Stimulated activated CD4-positive, alpha-beta T cell treated with anti-CD3 and anti-CD28 coated beads, Interleukin-1b, Interleukin-23, amount 100 ng/mL, for 4 hours (primary cell): ENCODE measurements at places on chromosomes 7 and 10.

GRCh38 chr10:66144016-66144415 is 781.8 kb upstream of the LRRTM3 start:
- no peak for DNase-seq

DNA sequence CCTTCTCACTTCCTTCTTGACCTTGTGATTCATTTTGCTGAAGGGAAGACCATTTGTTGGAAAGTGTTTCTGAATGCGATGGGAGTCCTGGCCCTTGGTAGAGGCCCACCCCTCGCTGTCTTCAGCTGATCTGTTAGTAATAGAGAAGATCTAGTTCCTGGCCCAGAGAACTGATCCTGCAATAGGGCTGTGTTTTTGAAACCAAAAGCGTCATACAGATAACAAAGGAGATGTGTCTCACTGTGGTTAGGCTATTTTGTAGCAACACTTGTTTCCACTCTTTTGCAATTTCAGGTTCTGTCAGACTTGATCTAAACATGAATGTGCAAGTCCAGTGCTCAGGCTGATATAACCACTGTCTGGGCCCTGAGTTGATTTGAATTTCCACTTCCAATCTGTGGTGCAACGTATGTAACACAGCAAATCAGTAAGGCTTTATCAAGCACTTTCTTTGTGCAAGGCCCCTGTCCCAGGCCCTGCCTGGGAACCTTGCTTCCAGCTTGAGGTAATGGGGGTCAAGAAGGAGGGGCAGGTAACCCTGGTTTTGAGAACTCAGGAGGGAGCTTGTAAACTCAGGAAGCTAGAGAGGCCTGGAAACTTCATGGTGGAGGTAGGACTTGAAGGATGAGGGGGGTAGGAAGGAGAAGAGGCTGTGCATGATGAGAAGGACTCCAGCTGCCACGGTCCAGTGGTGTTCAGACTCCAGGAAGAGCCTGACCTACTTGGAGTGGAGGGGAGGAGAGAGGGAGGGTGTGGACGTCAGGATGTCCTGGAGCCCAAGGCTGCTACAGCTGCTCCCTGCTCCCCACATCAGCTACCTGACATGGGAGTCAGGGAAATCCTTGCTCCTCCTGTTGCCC is 42.2 kb upstream of the SRGN start:
- no peak for DNase-seq

- no peak for DNase-seq
These were observed 131.5 kb upstream of the ACBD5 start for GRCh38 chr10:27372095-27372494.

DNA sequence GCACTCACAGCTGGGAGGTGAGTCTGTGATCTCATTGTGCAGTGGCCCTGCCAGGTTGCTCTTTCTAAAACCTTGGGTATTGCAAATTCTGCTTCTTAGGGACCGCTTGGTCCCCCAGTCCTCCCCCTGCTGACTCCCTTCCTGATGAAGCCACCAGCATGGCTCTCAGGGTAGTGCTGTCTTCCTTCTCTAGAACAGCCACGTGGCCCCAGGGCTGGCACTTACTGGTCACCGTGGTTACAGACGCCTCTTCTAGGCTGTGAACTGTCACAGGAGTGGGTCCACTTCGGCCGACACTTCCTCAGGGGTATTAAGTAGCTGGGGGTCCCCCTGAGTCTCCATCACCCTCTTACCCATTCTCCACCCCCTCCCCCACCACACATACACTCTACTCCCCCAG is 2.7 kb upstream of the HTRA1 start:
- no peak for DNase-seq

DNA sequence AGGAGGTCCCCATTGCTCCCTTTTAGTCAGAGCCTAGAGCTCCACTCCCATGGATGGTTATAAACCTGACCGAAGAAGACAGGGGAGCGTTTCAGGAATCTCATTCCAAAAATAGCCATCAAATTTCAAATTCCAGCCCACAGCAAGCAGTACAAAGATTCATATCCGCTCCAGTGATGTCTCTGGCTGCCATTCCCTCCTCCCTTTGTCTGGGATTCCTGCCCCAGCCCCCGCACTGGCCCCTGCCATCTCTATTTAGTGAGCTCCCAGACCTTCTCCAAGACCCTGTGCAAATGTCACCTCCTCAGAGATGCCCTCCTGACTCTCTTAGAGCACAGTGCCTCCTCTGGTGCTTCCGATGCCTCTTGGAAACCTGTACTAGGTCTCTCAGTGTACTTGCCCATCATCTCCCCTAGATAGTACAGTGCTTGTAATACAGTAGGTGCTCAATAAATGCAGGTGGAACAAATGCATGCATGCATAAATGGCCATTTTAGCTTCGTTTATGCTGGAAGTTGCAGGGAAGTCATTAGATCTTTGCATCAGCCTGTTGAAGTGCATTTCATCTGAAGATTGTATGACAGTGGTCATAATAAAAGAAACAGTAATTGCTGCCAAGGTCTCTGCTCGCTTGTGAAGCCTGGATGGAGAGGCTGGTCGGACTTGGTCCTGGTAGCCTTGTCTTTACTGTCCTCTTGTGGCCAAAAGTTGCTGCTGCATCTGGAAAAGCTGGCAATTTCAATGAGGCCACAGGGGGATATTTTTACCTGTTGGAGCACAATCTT is 32.0 kb upstream of the HABP2 start:
- no peak for DNase-seq

GRCh38 chr10:62171791-62172190 is 96.9 kb downstream of the RTKN2 start:
- no peak for DNase-seq

DNA sequence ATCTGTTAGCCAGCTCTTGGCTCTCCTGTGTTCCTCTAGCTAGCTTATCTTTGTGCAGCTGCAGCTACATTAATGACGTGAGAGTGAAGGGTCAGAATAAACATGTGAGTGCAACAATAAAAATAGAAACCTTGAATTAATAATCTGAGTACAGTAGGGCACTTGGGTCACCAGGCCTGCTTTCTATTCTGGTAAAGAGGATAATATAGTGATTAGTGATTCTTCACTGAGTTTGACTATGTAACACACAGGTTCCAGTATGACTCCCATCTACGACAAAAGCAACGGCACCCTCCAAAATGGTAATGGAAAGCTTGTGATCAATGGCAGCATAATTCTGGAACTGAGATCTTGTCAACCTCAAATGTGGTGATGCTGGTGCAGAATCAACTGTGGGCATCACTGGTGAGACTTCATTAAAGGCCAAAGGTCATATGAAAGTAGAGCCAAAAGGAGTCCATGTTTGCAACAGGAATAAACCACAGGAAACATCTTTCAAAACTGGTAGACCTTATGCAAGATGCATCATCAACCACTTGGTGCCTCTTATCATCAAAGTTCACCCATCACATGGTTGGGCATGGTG is 77.6 kb downstream of the NRBF2 start:
- DNase-seq: no peak

GRCh38 chr7:37236906-37237305 is 211.8 kb downstream of the ELMO1 start:
- no peak for DNase-seq

DNA sequence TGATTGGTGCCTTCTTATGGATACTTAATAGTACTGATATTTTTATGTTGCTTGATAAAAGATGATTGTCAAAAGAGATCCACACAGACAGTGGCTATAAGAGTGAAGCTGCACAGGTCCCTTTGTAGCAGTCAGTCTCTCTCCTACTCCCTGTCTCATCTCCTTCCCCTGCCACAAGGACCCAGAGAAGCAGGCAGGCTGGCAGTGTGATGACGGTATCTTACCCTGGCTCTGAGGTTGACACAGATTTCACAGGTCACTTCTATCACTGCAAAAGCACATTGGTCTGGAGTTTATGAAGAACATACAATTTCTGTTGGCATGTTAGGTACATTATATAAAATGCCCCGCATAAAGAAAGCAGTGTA is 64.4 kb upstream of the AHR start:
- peak; percentile 18 for DNase-seq

DNA sequence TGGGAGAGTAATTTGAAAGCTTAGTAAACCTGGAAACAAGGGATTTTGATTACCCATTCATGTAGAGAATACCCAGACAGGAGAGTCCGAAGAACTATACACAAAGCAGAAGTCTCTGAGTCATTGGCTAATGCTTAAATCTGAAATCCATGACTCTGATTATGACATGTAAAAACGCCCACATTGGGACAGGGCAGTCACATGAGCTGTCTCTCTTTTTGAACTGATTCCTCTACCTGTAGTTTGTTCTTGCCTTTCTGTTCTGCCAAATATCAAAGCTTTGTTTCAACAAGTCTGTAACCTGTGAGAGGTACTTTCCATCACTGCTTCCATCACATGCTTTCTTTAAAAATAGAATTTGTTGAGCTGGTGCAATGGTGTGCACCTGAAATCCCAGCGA is 4.3 kb upstream of the GPNMB start:
- DNase-seq: no peak

GRCh38 chr10:71323407-71323806 is 4.3 kb downstream of the SLC29A3 start:
- DNase-seq: no peak

- no peak for DNase-seq
These were observed 29.2 kb upstream of the AP5Z1 start for GRCh38 chr7:4745971-4746919.

DNA sequence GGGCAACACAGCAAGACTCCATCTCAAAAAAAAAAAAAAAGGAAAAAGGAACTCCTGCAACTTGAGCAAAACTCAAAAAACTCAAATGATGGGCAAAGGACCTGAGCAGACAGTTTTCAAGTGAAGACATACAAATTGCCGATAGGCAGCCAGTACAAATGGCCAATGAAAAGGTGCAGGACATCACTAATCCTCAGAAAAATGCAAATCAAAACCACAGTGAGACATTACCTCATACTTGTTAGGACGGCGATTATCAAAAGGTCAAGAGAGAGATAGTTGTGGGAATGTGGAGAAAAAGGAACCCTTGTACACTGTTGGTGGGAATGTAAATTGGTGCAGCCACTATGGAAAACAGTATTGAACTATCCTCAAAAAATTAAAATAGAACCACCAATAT is 16.8 kb downstream of the SVOPL start:
- DNase-seq: no peak

GRCh38 chr10:32160864-32161263 is 104.6 kb upstream of the KIF5B start:
- DNase-seq: no peak

DNA sequence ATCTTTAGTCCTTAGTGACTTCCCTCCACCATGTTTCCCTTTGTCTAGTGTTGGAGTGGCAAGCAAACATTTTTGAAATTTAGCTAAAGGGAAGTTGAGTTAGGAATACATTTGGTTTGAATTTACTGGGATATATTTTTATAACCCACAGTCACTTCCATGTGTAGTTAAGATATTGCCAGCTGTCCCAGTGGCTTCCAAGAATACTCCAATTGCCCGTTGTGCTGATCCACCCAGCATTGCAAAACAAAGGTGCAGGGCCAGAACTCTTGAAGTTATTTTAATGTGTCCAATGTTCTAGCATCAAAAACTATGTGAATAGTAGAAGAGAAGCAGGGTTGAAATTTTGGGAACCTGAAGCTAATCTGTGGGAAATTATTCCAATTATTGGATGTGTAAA is 2.5 kb upstream of the P4HA1 start:
- DNase-seq: no peak

GRCh38 chr10:22369434-22370072 is 24.3 kb downstream of the SPAG6 start:
- no peak for DNase-seq

DNA sequence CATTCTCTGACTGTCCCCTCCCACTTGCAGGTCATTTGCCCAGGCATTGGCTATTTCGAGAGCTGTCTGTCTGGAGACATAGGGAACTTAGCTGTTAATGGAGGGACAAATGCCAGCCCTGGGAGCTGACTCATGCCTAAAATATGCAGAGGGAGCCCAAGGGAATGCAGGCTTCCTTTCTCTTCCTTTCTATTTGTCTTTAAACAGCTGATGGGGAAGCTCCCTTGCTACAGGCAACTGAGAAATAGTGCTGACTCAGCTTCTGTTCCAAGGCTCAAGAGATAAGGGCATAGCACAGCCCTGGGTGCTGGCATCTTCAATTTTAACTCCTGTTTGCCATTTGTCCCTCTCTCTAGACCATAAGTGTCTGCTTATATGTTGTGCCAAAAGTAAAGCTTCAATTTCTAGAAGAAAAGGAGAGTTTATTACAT is 82.7 kb upstream of the C1GALT1 start:
- DNase-seq: no peak

- DNase-seq: no peak
These were observed 979.1 kb upstream of the POT1 start for GRCh38 chr7:125908711-125909110.

DNA sequence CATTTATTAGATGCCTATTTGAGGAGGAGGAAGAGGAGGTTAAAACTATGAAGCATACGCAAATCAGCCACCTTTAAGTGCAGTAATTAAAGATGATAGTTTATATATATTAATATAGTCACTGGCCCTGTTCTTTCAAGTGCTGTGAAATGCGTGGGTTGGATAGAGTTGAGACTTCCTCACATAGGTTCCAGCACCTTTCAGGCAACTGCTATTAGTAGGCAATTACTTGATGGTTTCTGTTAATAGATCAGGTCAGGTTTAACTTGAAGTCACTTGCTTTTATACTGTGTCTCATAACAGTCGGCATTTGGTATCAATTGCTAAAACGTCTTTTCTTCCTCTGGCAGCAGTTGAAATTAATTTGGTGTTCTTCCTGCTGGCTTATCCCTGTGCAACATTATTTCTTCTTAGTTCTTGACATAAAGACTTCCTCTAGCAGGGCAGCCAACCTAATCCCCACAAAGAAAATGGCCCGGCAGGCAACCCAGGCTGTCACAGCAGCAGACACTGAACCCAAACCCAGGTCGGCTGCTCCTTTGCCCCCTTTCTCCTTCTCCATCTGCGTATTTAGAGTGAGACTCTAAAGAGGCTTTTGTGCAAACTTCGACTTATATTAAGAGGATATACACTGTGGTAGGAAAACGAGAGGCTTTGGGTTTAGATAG is 35.3 kb upstream of the BET1 start:
- no peak for DNase-seq

GRCh38 chr7:3980300-3980643 is 679.2 kb downstream of the SDK1 start:
- DNase-seq: no peak

- no peak for DNase-seq
These were observed 152.0 kb downstream of the PLPP4 start for GRCh38 chr10:120609006-120609405.

GRCh38 chr10:77618117-77618516 is 19.5 kb downstream of the KCNMA1 start:
- no peak for DNase-seq

- no peak for DNase-seq
These were observed 1.3 kb downstream of the CYTH3 start for GRCh38 chr7:6271060-6271658.

DNA sequence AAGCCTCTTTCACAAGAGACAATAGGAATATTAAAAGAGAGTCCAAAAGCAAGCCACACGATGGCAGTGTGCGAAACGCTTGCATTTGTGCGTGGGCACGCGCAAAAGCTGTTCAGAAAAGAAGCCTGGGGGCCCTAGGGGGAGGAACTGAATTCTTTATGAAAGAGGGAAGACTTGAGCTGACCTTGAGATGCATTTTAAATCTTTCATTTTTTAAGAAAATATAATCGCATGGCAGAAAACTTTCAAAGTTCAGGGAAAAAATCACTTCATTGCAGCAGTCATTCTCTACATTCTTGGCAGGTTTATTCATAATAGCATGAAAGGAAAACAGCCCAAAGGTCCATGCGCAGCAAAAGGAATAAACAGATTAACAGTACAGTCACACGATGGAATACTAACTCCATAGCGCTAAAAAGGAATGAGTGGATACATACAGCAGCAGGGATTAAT is 206.5 kb upstream of the PRKCQ start:
- no peak for DNase-seq
